ENCODE measurements at places on chromosomes 2 and 18.

DNA sequence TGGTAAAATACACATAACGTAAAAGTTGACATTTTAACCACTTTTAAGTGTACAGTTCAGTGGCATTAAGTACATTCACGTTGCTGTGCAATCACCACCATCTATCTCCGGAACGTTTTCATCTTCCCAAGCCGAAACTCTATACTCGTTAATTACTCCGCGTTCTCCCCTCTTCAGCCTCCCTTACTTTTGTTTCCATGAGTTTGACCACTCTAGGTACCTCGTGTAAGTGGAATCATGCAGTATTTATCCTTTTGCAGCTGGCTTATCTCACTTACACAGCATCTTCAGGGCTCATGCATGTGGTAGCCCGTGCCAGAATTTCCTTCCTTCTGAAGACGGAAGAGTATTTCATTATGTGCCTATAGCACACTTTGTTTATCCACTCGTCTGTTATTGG is 225.2 kb downstream of the SLC4A3 start:
- H3K4me1 ChIP-seq: no peaks in the 10 kb centered on the region
- no peaks in the 10 kb centered on the region for H3K27me3 ChIP-seq
- DNase-seq: no peak
- H3K4me3 ChIP-seq: no peak overlapping the region

DNA sequence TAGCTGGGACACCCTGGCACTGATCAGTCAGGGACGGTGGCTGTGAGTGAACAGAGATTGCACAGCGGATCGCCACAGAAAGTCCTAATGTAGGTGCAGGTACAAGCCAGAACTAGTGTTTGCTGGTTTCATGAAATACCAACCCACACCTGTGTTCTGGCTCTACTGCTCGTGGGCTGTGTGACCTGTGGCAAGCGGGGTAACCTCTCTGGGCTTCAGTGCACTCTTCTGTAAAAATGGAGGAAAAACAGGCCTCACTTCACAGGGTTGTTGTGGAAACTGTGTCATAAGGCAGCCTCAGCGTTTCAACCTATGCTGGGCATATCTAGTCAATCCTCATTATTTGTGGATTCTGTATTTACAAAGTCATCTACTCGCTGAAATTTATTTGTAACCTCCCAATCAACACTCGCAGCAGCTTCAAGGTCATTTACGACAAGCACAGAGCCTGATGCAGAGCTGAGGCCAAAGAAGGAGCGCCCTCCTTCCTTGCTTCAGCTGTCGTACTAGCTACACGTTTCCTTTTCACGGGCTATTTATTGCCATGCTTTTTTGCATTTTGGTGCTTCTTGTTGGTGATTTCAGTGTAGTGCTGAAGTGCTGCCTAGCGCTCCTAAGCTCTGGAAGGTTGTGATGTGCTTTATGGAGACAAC is 30.0 kb downstream of the GPR45 start:
- no peak overlapping the region for H3K4me3 ChIP-seq
- no peaks in the 10 kb centered on the region for H3K4me1 ChIP-seq
- no peaks in the 10 kb centered on the region for H3K27me3 ChIP-seq
- DNase-seq: no peak
- H3K36me3 ChIP-seq: peaks cover 9% of the 10 kb centered on the region

DNA sequence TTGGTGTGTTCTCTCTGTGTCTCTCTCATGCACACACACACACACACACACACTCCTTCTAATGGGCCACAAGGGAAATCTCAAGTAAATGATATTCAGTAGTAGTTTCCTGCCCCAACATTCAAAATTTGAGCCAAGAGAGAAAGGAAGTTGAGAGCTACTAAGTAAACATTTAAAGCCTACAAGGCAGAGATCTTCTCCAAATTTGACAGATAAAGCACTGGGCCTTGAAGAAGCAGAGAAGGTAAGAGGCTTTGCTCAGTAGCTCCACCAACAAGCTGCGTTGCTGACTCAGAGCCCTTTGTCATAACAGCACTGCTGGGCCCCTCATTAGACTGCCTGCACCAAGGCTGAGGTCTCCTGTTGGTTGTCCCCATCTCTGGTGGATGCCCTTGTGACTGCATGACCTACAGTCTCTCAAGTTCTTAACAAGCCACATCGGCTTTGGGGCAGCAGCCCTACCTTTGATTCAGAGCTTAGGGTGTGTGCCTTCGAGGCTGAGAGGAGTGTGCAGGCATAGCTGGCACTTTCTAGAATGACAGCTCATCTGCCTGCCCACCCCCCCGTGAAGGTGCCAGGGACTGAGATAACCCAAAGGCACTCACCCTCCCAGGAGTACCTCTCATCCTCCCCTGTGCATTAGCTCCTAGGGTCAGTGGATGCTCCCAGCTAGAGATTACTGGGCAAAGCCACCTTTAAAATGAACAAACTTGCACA is 32.3 kb upstream of the NEB start:
- peaks cover 10% of the 10 kb centered on the region for H3K4me1 ChIP-seq
- H3K4me3 ChIP-seq: no peak overlapping the region
- no peak for DNase-seq
- H3K27me3 ChIP-seq: no peaks in the 10 kb centered on the region
- H3K27ac ChIP-seq: no peak overlapping the region
- H3K36me3 ChIP-seq: no peaks in the 10 kb centered on the region

- no peaks in the 10 kb centered on the region for H3K4me1 ChIP-seq
- no peak overlapping the region for H3K27ac ChIP-seq
- DNase-seq: no peak
Measured at GRCh38 chr2:238162846-238163441, 4.2 kb downstream of the ERFE start.

DNA sequence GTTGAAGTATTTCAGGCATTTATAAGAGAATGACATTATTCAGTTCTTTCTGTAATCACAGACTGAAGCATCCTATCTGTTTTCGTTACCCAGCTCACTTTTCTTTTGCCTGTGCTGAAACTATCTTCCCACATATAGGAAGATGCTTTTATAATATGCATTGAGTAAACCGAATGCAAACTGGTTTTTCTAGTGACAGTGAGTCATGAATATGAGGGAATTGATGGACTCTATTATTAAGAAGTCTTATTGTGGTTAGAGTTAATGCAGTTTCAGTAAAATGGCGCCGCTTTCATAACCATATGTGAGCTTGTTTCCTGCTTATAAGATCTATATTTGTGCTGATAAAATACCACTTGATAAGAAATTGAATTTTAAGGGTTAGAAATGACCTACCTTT is 59.2 kb downstream of the ACVR2A start:
- H3K27me3 ChIP-seq: no peaks in the 10 kb centered on the region
- no peaks in the 10 kb centered on the region for H3K4me1 ChIP-seq
